ENCODE measurements at places on chromosomes 12 and 14. TPM values are rescaled to one million over a fixed set of nuclear protein-coding genes. Genes with fewer than 3 reads are reported as not detected.

DNA sequence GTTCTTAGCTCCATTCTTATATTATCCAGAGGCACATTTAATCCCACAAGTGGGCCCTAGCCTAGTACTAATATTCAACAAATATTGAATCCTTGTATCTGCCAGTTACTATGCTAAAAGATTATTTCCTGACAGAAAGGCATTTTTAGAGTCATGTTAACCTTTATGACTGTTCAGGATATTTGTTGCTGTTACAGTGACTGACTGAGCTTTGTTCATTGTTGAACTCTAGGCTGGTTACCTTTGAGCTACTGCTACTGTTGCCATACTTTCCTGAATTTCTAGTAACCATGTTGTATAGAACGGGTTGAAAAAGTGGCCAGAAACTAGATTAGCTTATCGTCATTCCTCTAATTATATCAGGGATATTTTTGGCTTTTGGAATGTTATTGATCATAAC, 29.8 kb downstream of the DNM1L start:
- no peak overlapping the region for H3K4me3 ChIP-seq
- DNase-seq, result no peak
- no peaks in the 10 kb centered on the region for H3K4me1 ChIP-seq
- H3K27ac ChIP-seq, result no peak overlapping the region
- no peaks in the 10 kb centered on the region for H3K27me3 ChIP-seq

- H3K36me3 ChIP-seq, result peaks cover 5% of the 10 kb centered on the region
- H3K4me3 ChIP-seq, result no peak overlapping the region
- no peak overlapping the region for H3K27ac ChIP-seq
- no peak for DNase-seq
- H3K27me3 ChIP-seq, result no peaks in the 10 kb centered on the region
These were observed 154.5 kb downstream of the PHLDA1 start for GRCh38 chr12:75876832-75877762.

- peak within 1 kb of the TSS; percentile 84 for H3K4me3 ChIP-seq
- H3K36me3 ChIP-seq, result peaks cover 29% of the 10 kb centered on the region
- no peaks in the 10 kb centered on the region for H3K4me1 ChIP-seq
- peak; percentile 89 for DNase-seq
These were observed at the start of gene UNC119B for GRCh38 chr12:120710031-120710804. TSS of gene UNC119B (plus strand) at chr12:120710458. CDS start at chr12:120710475, 17 bp downstream.

- no peaks in the 10 kb centered on the region for H3K27me3 ChIP-seq
- H3K36me3 ChIP-seq, result peaks cover 12% of the 10 kb centered on the region
- DNase-seq, result no peak
- no peak overlapping the region for H3K4me3 ChIP-seq
- no peak overlapping the region for H3K27ac ChIP-seq
These were observed 223.3 kb downstream of the CCDC91 start for GRCh38 chr12:28413460-28414109.

The ACOT6 gene
- not detected for total RNA-seq

The ENDOU gene
- total RNA-seq, result not detected

The APOF gene
- not detected for total RNA-seq

The NOXRED1 gene
- total RNA-seq, result not detected

The MUCL1 gene
- not detected for total RNA-seq
